Aorta (tissue), 5 donors: ENCODE measurements at places on chromosomes 11 and 22. TPM values are rescaled to one million over a fixed set of nuclear protein-coding genes. Genes with fewer than 3 reads are reported as not detected.

- no peak for DNase-seq
These were observed 317.3 kb upstream of the ANO3 start for GRCh38 chr11:26014456-26015115.

DNA sequence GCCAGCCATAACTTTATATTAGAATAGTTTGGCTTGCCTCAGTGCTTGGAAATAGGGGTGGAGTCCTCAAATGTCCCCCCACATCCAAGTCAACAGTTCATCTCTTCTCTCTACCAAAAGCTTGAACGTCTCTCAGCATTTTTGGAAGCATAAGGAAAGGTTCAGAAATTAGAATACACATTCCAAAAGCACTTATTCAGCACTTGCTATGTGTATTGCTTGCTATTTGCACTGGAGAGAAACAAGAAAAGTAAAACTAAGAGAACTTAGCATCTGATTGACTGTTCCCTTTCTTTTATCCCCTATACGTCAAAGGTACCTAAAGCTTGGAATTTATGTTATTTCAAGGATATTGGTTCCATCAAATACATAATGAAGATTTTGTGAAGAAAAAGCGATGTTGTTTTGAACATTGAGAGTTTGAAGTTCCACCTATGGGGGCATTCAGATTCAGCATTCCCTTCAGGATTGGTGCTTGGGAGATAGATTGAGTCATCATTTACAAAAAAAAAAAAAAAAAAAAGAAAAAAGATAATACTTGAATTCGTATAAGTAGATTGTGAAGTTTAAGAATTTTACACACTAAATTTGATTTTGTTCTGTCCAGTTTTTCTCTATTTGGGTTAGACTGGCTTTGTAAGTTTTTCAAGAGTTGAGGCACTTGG is 1.3 kb downstream of the TBRG1 start:
- DNase-seq, result no peak

DNA sequence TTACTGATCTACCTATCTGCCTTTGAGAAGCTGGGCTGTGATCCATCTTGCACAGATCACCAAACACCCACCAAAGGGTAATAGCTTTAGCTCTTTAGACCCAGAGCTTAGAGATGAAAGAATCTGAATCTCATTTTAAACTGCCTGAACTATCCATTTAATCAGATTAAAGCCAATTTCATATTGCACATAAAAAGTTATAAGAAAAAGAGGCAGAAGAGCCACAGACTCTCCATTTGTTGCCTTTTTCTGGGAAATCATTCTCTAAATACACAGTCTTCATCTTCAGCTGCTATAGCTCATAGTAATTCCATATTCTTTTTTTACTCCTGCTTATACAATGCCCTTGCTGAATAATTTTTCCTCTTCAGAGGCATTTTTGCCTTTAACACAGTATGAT is 271.2 kb downstream of the DLG2 start:
- no peak for DNase-seq

GRCh38 chr11:96229354-96229977 is 113.5 kb downstream of the MAML2 start:
- DNase-seq, result no peak

GNG3 gene
- not detected for total RNA-seq

MMP10 gene
- not detected for total RNA-seq

- DNase-seq, result no peak
These were observed 1256.7 kb downstream of the LRRC4C start for GRCh38 chr11:40202589-40203270.

- DNase-seq, result no peak
These were observed 15.7 kb downstream of the KCNA4 start for GRCh38 chr11:30000986-30001750.

IRAG1 gene
- 189 TPM for total RNA-seq

- no peak for DNase-seq
These were observed 144.6 kb downstream of the LDLRAD3 start for GRCh38 chr11:36088266-36088972.

DNA sequence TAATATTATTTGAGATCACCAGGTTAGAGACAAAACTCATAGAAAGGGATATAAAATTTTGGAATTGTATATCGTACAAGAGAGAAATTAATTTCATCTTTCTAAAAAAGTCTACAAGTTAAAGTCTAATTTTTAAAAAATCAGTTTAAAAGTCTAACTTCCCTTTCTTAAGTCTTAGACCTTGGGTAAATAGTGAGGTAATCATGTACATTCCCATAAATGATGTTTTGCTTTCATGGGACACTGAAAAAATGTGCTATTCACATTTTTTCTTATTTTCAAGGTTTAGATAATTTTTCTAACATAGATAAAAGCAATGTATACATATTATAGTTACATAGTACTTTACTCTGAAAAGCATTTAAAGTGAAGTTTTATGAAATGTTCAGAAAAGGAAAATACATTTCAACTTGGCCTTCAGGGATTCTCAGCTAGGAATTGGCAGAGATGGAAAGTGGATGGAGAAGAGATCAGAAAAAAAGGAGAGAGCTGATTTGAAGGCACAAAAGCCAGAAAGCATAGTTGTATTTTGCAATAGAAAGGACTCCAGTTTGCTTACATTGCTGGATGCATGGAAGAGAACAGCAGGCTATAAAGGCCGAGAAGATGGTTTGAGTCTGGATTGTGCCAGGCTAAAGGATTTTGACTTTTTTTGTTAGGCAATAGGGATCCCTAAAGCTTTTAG is 194.0 kb downstream of the CASP12 start:
- DNase-seq, result no peak

DNA sequence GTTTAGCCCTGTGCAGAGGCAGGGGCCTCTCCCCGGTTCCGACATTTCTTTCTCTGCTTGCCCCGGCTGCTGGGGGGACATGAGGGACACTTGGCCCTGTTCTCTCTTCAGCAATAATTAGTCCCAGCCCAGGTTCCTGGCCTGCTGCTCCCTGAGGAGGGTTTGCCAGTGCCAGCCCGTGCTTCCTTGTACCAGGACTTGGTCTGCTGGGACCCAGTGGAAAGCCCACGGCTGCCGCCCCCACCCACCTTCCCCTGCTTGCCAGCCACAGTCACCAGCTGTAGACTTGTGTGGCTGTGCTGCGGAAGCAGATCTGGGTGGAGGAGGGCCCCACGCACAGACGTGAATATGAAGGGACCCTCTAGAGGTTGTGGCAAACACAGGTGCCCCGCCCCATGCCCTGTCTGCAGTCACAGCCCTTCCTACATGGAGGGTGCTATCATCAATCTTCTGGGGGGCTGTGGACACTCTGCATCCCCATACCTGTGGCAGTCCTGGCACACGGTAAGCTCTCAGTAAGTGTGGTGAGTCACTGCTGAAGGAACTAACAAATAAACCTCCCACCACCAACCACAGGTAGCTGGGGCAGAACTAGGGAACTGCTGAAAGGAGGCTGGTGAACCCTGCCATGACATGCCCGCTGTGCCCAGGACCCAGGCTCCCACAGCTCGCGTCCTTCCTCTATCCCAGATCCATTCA is 949 bp downstream of the TP53AIP1 start:
- DNase-seq, result no peak

DNA sequence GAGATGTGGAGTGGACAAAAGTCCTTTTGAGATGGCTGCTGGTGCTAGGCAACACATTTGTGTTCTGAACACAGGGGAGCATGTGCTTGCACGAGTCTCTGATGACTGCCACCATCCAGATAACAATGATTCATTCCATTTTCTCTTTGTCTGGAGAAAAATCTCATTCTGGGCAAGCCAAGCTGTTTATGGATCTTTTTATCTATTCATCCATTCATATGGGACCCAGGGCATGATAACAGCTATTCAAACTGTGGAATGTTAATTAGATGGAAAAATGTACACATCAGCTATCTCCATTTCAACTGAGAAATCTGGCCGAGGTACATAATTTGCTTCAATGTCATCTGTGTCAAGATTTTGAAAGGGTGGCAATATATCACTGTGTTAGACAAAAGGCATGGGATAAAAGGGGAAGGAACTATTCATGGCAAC is 117.5 kb upstream of the ZBED5 start:
- no peak for DNase-seq

- DNase-seq, result no peak
These were observed 57.0 kb downstream of the OR10A6 start for GRCh38 chr11:7874056-7874455.

DNA sequence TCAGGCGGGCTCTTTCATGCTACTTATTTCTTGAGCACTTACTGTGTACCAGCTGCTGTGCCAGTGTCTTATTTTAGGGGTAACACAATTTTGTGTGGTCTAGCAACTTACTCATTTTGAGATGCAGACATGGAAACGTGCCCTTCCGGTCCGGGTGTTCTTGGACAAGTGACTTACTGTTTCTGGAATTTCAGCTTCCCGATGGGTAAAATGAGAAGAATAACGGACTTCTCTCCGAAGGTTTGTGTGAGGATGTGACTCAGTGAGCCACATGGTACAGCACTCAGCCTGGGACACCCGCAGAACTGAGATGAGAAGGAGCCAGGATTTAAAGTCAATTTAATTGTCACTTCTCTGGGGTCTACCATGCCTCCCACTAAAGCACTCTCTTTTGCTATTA is 114.5 kb upstream of the SYT13 start:
- DNase-seq, result no peak
